Globus pallidus (tissue), 1 donor: ENCODE measurements at places on chromosomes 2 and 18.

GRCh38 chr18:27249933-27250332 is 64.8 kb upstream of the CHST9 start:
- no peak for DNase-seq

- no peak for DNase-seq
These were observed 179.9 kb downstream of the ETAA1 start for GRCh38 chr2:67576991-67577390.

GRCh38 chr2:214286011-214286410 is 124.8 kb upstream of the VWC2L start:
- no peak for DNase-seq

DNA sequence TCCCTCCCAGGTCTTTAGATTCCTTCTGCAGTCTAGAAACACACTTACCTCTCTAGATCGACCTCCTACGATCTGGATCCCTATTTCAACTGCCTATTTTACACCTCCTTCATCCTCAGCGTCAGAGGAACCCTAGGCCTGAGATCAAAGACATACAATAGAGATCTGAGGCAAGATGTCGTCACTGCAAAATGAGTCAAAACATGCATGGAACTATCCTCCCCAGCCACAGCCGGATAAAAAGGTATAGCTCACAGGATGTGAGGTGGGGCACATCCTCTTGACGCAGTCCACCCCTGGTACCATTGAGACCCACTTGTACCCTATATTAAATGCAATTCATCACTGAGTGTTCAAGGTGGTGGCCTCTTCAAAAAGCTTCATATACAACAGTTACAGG is 63.7 kb upstream of the DNAJC10 start:
- DNase-seq, result no peak

- DNase-seq, result no peak
These were observed 517.9 kb downstream of the PLCL1 start for GRCh38 chr2:198322275-198322674.

- no peak for DNase-seq
These were observed 50.7 kb downstream of the TRIP12 start for GRCh38 chr2:229870903-229871656.

GRCh38 chr2:128427413-128427755 is 108.7 kb upstream of the HS6ST1 start:
- DNase-seq, result no peak

GRCh38 chr2:35294636-35295263 is 1060.8 kb upstream of the CRIM1 start:
- no peak for DNase-seq

- no peak for DNase-seq
These were observed 954.8 kb upstream of the DDX18 start for GRCh38 chr2:116859708-116860107.

DNA sequence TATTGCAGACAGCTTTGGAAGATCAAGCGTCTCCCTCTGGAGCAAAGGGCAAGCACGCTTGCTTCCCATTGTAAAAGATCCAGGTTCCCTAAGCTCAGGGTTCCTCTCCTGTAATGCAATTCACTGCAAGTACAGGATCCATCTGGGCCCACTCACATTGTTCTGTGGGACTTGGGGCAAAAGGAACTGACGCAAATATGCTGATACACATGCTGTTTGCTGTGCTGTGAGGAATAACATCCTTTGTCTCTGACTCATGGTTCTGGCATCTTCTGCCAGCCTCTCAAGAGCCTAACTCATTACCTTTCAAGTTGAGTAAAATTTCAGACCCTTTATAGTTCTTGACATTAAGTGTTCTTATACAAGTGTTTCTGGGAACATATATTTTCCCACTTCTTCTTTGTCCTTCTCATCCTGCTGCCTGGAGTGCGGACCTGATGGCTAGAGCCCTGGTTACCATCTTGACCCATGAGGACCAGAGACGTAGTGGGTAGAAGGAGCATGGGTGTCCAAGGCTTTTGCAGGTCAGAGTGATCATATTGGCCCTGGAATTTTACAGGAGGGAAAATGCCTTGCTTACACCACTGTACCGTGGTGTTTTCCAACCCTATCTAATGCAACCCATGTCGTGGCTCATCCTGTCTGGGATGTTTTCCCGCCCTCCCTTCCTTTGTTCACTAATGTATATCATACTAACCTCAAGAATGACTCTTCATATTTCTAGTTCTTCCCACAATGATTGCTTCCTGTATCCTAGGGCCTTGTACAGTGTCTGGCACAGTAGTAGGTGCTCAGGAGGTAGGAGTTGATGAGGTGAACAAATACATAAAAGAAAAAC is 145.7 kb upstream of the GLI2 start:
- no peak for DNase-seq

DNA sequence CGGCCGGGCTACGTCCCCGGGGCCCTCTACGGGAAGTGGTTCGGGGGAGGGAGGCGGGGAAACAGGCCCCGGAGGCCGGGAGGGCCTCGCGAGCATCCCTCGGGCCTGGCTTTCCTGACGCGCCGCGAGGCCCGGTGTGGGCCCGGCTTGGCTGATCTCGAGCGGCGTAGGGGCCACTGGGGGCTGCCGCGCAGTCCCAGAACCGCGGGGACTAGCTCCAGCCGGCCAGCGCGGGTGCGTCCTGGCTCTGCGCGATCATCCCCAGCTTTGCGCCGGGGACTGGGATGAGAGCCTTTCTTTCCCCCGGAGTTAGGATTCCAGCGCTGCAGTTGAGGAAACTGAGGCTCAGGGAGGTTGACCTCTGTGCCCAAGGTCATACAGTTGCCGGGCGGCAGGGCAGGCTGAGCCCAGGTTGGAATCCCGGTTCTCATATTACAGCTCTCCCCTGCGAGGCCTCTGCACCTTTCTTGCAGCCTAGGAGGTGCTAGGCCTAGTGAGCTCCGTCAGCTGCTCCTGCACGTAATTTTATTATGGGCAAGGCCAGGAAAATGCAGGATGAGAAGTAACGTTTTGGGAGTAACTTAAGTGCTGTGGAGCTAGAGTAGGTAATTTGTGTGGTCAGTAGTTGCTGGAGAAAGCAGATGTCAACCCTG is 501 bp downstream of the LPIN1 start:
- no peak for DNase-seq

DNA sequence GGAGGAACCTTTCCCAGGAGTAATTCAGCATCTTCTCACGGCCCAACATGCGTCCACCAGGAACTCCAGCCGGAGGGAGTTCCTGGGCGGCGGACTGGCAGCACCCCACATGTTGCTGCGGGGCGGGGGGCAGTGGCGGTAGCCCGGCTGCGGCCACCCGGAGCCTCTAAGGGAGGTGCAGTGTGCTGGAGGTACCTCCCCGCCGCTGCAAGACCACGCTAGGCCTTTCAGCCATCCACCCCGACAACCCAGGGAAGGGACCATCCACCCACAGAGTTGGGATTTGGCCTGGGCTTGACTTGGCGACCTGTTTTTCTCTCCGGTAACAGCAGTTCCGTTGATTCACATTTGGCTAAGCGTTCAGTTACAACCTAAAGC is 625 bp downstream of the LYPD6 start:
- no peak for DNase-seq
